ENCODE measurements at places on chromosomes 12 and 14. TPM values are rescaled to one million over a fixed set of nuclear protein-coding genes. Genes with fewer than 3 reads are reported as not detected.
A peak's percentile ranks its signal among the peaks of the same experiment; 100 is the strongest.

DNA sequence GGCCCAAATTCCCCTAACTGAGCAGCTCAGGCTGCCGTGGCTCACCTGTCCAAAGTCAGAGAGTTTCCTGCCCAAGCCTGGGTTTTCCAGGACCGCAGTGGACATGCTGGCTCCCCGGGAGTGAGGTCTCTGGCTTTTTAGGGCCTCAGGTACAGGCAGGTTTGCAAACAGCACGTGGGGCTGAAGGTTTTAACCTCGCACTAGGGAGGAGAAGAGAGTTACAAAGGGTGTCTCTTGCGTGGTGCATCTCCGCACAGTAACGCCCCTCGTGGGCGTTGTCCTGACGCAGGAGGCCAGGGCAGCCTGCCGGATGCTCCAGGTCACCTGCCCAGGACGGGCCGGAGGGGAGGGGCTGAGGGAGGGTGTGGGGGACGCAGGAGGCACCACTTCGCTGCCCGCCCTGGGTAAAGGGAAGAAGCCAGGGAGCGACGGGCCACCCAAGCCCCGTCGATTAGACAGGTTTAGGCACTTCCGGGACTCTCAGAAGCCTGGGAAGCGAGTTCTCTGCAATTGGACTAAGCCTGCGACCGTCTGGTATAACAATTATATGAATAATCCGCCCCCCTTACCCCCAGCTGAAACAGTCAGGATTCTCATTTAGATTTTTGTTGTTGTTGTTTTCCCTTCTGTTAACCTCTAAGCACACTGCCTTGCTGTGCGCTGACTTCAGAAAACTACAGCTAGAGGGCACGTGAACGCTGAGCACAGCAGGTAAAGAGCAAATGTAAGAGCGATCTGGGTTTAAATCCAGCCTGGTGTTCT, at the start of gene PAH:
Gene PAH, minus strand, starts transcription at position 219 of the 762 bp plus-strand sequence. Its CDS starts 114 bp downstream, at position 105.
- H3K4me3 ChIP-seq, result peak within 1 kb of the TSS; percentile 75
- no peaks in the 10 kb centered on the region for H3K36me3 ChIP-seq
- H3K4me1 ChIP-seq, result peaks cover 9% of the 10 kb centered on the region
- H3K27ac ChIP-seq, result no peak within 1 kb of the TSS
- DNase-seq, result no peak
- peaks cover 21% of the 10 kb centered on the region for H3K27me3 ChIP-seq

DNA sequence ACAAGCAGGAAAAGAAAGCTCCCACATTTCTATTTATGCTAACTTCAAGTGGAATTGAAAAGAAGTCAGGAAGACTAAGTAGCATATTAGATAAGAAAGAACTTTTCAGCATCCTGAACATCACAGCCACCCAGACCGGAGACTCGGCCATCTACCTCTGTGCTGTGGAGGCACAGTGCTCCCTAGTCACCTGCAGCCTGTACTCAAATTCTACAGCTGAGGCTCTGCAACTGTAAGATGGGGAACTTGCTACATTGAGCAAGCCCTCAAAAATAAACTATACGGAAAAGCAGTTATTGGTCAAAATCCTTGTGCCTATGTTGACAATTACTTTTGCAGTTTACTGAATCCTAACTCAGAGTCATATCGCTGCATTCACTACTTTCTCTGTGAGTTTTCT, 361.9 kb downstream of the DAD1 start:
- H3K27me3 ChIP-seq, result peaks cover 2% of the 10 kb centered on the region

DNA sequence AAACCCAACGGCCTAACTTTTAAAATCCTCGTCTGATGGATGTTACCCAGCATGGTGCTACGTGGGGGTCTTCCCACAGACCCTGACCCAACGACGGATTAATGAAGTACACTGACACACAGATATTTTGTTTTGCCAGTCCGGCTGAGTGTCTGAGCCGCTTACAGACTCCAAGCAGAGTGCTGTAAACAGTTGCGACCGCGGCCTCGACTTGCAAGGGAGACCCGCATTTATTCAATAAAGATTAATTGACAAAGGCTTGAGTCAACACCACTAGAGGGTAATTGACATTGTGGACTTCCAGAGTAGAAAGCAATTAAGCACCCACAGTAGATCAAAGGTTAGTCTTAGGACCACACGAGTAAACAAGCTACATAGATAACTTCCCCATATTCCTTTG, 1042.4 kb downstream of the AACS start:
- DNase-seq, result no peak
- H3K36me3 ChIP-seq, result no peaks in the 10 kb centered on the region
- no peaks in the 10 kb centered on the region for H3K4me1 ChIP-seq
- no peak overlapping the region for H3K4me3 ChIP-seq
- no peak overlapping the region for H3K27ac ChIP-seq
- no peaks in the 10 kb centered on the region for H3K27me3 ChIP-seq

DNA sequence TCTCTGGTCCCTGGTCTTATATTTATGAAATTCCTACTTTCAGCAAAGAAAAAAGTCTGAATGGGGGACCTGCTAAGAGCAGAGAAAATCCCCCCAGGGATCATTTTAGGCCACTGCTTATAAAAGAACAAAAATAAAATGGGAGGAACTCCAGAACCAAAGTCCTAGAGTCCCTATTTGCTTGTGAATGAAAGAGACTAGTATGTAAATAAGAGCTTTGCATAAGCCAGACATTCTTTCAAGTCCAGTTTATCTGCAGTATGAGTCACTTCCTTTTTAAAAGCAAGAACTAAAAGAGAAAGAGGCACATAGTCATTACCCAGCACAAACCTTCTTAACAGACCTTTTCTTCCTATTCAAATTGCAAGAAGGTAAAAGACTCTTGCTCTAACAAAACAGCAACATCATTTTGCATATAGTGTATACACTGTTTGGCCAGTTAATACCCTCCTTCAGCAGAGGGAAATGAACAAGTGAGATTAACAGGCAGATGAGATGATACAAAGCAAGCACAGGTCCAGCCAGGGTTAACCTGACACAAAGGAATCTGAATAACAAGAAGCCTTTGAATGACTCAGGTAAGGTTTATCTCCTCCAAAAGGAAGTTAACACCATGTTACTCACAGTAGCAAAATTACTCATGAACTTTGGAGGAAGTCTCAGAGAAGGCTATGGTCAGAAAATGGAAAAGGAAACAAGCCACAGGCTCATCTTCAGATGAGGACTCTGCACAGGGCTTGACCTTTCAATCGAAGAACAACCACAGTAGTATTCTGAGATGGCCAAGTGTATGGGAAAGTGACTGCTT, 87.3 kb downstream of the PHLDA1 start:
- no peaks in the 10 kb centered on the region for H3K36me3 ChIP-seq
- no peaks in the 10 kb centered on the region for H3K27me3 ChIP-seq
- peak overlapping the region; percentile 56 for H3K4me3 ChIP-seq
- H3K27ac ChIP-seq, result peak overlapping the region; percentile 83
- DNase-seq, result no peak
- H3K4me1 ChIP-seq, result peaks cover 18% of the 10 kb centered on the region

DNA sequence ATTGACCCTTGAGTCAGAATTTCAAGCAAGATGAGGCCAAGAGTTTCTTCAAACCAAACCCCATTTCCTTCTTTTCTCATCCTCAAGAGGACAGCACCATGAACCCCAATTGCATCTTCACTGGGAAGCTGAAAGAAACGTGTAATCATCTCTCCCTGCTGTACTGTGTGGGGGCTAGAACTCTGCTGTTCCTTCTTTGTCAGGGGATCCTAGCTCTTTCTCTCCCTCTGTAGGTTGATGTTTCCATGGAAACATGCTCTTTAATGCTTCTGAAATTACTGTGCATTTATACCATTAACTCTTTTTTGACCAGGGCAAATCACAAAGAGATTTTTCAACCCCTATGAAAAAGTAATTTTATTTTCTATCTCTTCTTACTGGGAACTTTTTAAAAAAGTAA, 295.1 kb downstream of the GRIN2B start:
- H3K36me3 ChIP-seq, result no peaks in the 10 kb centered on the region
- DNase-seq, result no peak
- peaks cover 12% of the 10 kb centered on the region for H3K27me3 ChIP-seq
- no peaks in the 10 kb centered on the region for H3K4me1 ChIP-seq

- no peak for DNase-seq
- H3K4me1 ChIP-seq, result no peaks in the 10 kb centered on the region
- peaks cover 73% of the 10 kb centered on the region for H3K27me3 ChIP-seq
- no peaks in the 10 kb centered on the region for H3K36me3 ChIP-seq
- no peak overlapping the region for H3K27ac ChIP-seq
- no peak overlapping the region for H3K4me3 ChIP-seq
Measured at GRCh38 chr12:53944907-53945847, 6.5 kb downstream of the HOXC13 start.

GRCh38 chr14:51576117-51576430, 75.6 kb upstream of the FRMD6 start:
- DNase-seq, result no peak
- no peaks in the 10 kb centered on the region for H3K4me1 ChIP-seq
- H3K36me3 ChIP-seq, result no peaks in the 10 kb centered on the region
- H3K27ac ChIP-seq, result no peak overlapping the region
- no peak overlapping the region for H3K4me3 ChIP-seq

- H3K4me3 ChIP-seq, result no peak overlapping the region
- H3K36me3 ChIP-seq, result peaks cover 22% of the 10 kb centered on the region
- no peak for DNase-seq
- no peaks in the 10 kb centered on the region for H3K4me1 ChIP-seq
- no peak overlapping the region for H3K27ac ChIP-seq
- H3K27me3 ChIP-seq, result no peaks in the 10 kb centered on the region
Measured at GRCh38 chr14:31716208-31716607, 155.0 kb downstream of the NUBPL start.

The AQP2 gene
- not detected for total RNA-seq

The PTHLH gene
- total RNA-seq, result not detected

The TCHP gene
- total RNA-seq, result 26.0 TPM

The POTEG gene
- total RNA-seq, result not detected

The RPL10L gene
- total RNA-seq, result not detected

The DHH gene
- not detected for total RNA-seq

The SYT1 gene
- 0.39 TPM for total RNA-seq

Measured in activated B cell treated with CpG ODN at 0.5 μM for 24 hours (primary cell).